ENCODE measurements at places on chromosomes 3 and 15. TPM values are rescaled to one million over a fixed set of nuclear protein-coding genes. Genes with fewer than 3 reads are reported as not detected.

MDFIC2 gene
- not detected for polyA plus RNA-seq

- no peak for DNase-seq
Observed at GRCh38 chr3:159059395-159059794, 257.5 kb downstream of the MFSD1 start.

DNA sequence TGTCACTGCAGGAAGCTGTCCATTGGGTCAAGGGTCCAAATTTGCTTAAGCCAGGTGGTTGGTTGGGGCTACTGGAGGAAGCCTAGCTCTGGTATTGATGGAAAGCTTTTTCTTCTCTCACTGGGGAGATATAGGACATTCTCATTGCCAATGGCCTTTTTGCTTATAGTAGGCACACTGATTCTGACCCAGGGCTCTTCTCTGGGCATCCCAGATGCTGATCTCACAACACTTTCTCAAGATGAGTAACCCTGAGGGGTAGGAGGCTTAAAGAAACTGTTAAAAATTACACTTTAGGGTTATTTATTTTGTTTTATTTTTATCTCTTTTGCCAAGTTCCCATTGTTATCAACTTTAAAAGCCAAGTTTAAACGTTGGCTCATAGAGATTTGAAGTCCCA, 337.8 kb downstream of the LRRC3B start:
- no peak for DNase-seq

DNA sequence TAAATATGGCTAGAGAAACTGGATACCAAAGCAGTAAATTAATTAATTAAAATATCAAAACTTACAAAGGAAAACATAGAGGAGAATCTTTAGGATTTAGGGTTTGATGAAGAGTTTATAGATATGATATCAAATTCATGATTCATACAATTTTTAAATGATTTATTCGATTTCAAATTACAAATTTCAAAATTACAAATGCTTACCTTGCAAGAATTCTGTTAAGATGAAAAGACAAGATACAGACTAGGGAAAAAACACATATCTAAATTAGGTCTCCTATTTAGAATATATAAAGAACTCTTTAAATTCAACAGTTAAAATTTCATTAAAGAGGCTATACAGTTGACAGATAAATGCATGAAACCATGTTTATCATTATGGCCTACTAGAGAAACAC, 930.7 kb downstream of the ZPLD1 start:
- DNase-seq = no peak

DNA sequence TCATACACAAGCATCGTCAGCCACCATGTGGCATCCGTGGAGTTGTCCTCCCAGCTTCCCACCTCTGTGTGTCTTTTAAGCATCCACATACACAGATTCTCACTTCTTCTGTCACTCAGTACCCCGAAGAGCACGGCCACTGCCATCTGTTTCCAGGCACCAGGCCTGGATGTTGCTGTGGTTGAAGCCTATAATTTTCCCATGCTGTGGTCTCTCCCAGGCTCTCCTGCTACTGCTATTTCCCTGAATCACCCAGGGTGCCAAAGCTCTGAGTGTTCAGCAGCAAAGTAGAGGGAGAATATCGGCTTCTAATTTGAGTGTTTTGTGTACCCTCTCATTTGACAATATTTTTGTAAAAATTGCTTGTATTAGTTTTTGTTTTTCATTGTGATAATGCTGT, 265.7 kb downstream of the DIPK2A start:
- no peak for DNase-seq

DNA sequence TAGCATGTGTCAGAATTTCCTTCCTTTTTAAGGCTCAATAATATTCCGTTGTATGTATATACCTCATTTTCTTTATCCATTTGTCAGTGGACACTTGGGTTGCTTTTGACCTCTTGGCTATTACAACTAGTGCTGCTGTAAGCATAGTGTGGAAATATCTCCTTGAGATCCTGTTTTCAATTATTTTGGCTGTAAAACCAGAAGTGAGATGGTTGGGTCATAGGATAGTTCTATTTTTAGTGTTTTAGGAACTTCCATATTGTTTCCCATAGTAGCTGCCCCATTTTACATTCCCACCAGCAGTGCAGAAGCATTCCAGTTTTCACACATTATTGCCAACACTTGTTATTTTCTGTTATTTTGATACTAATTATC, 70.4 kb upstream of the C15orf39 start:
- DNase-seq = no peak

All from left renal cortex interstitium (tissue), 4 donors.